ENCODE measurements at places on chromosomes 7 and 10.
A peak's percentile ranks its signal among the peaks of the same experiment; 100 is the strongest.

GRCh38 chr10:80596391-80597257 lies 58.9 kb downstream of the SH2D4B start:
- DNase-seq, result peak; percentile 30

- DNase-seq, result no peak
These were observed 241.7 kb downstream of the BUB3 start for GRCh38 chr10:123395906-123396305.

- DNase-seq, result no peak
These were observed 15.0 kb downstream of the MIOS start for GRCh38 chr7:7581531-7582179.

DNA sequence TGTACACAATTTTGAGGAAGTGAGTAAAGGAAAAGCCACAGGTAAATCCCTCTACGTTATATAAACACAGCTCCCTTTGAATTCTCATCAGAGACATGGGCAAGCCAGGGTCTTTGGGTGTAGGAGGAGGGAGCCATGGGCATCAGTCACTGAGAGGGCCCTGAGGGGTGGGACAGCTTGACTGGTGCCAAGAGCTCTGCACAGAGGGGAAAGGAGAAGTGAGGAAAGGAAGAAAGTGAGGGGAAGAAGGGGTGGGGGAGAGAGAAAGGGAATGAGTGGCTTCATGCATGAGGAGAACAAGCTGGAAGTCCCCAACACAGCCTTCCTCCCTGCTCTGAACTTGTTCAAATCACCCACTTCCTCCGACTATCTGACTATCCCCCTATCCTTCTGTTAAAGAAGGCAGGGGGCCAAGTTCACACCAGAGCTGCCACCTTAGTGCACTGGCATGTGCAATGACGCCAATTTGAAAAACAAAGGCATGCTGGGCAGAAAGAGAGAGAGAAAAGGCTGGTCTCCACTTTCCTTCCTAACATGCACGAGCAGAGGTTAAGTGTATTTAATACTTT lies 16.4 kb upstream of the RNF148 start:
- DNase-seq, result no peak

DNA sequence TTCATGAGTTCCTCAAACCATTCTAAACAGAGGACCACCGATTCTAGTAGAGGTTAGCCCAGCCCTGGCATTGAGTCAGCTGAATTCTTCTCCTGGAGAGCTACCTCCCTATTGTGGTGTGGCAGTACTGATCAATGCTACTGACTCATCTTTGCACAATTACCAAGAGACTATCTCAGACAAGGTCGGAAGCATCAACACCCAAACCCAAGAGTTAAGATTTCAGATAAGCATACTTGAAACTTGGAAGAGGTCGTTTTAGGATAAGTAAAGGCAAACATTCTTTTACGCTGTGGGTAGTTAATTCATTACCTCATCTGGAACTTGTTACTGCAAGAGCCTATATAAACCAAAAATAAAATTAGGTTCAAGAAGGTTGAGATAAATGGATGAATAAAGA lies 154.6 kb upstream of the NRBF2 start:
- DNase-seq, result peak; percentile 26

GRCh38 chr10:54904833-54905232 lies 103.8 kb upstream of the PCDH15 start:
- DNase-seq, result no peak

- DNase-seq, result peak; percentile 25
These were observed 65.2 kb upstream of the TM9SF3 start for GRCh38 chr10:96651998-96652431.

GRCh38 chr7:10802526-10802925 lies 171.1 kb upstream of the PHF14 start:
- DNase-seq, result no peak

- peak; percentile 11 for DNase-seq
These were observed 60.4 kb upstream of the KCNIP2 start for GRCh38 chr10:101903827-101904550.

GRCh38 chr7:50281680-50282445 lies 22.7 kb upstream of the IKZF1 start:
- no peak for DNase-seq

- no peak for DNase-seq
These were observed 118.7 kb upstream of the GDF10 start for GRCh38 chr10:47181052-47181849.

DNA sequence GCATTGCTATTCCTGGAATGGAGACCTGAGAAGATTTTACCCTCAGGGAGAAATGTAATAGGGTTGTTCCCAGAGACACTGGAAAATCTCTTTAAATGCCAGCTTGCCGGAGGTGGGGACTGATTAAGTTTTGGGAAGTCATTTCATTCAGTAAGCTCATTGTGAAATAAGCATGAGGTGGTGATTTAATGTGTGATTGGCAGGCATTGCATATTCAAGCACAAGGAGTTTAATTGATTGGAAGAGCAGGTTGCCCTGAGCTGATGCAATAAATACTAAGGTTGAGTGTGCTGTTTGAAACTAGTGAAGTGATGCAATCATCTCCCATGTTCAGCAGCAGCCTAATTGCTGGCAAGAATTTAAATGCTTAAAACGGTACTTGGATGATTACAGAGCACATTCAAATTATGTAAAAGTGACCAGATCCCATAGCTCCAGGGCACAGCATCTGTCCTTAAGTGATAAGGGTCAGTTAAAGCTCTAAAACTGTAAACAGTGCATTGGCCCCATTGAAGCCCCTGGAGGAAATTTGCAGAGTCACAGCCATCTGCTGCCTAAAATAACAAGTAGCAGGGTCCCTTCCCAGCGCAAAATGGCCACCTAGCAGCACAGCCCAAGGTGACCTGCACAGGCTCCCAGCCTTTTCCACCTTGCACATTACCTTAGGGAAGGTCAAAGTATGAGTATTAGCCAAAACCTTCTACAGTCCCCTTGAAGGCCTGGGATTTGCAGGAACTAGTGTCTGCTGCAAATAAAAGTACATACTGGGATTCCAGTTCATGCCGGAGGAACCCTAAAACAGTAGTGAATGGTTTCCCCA lies 92.1 kb downstream of the CCDC71L start:
- DNase-seq, result peak; percentile 37

GRCh38 chr10:104128214-104128613 lies 6.2 kb downstream of the SFR1 start:
- DNase-seq, result no peak

GRCh38 chr10:68135362-68135761 lies 26.1 kb downstream of the MYPN start:
- DNase-seq, result no peak

- DNase-seq, result no peak
These were observed 107.0 kb downstream of the PTPN20 start for GRCh38 chr10:47018026-47018735.

GRCh38 chr7:27316311-27316710 lies 73.7 kb downstream of the EVX1 start:
- no peak for DNase-seq

- no peak for DNase-seq
These were observed 112.0 kb downstream of the TRRAP start for GRCh38 chr7:98990356-98990755.

- DNase-seq, result no peak
These were observed 65.8 kb downstream of the MGMT start for GRCh38 chr10:129532838-129533237.

- no peak for DNase-seq
These were observed 233.3 kb downstream of the SLC25A13 start for GRCh38 chr7:96088579-96088978.

GRCh38 chr10:22156750-22157149 lies 61.1 kb downstream of the EBLN1 start:
- no peak for DNase-seq

DNA sequence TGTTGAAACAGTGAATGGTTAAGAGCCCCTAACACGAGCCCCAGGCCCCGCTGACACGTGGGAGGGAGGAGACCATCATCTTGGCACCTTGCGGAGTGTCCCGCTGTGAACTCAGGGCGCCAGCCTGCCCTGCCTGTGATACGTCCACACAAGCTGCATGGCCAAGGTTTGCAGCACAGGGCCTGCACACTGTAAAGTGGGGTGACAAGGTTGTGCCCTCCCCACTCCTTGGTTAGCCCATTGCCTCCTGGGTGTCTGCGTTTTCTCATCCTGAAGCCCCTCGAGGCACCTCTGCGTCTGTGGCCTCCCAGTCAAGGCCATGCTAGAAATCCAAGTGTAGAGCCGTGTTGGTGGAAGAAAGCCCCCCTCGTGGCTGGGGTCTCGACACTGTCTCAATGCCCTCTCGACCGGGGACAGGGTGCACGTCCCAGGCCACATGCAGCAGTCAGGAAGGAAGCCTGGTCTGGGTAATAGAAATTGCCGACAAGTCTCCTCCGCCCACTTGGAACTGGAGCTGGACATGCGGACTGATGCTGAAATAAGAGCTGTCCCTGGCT lies 192.1 kb downstream of the DNAJB6 start:
- DNase-seq, result no peak

DNA sequence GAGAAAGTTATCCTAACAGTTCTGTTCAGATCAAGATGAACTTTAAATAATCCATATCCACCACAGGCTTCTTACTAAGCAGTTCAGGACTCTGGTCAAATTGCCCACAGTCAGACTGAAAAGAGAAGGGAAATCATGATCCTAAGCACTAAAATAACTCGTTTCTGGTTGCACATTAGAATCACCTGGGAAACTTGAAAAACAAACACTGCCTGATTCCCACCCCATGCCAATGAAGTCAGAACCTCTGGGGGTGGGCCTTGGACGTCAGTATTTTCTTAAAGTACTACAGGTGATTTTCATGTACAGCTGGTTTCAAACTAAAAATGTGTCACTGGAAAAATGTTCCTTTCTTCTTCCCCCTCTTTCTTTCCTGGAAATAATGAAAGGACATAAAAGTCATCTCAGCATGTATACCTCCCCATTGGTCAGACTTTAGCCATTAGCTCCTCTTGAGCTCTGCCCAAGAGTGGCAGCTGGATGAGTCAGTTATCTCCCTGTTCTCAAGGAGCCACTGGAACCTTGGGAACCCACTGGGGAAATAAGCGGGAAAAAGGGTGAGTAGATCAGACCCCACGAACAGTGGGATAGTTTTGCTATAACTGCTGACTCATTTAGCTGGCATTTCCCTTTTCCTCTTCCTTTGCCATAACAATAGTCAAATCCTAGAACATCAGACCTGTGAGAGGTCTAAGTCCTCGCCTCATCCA lies 75.3 kb upstream of the IL6 start:
- no peak for DNase-seq

DNA sequence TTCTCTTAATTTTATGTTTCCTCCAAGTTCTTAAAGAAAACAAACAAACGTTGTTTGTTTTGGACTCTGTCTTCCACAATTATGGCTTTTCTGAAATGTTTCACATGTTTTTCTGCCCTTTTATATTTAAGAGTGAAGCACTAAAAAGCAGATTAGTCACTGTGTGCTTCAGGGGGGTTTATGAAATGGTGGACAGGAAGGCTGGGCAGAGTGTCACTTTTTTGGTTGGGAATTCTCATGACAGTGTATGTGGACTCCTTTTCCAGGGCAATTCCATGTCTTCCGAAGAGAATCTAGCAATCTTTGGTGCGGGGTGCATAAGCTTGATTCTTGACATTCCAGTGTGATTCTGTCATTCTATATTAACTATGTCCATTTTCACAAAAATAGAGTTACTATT lies 669.4 kb downstream of the PARD3 start:
- DNase-seq, result no peak

GRCh38 chr10:66799474-66799873 lies 126.4 kb upstream of the LRRTM3 start:
- DNase-seq, result no peak

DNA sequence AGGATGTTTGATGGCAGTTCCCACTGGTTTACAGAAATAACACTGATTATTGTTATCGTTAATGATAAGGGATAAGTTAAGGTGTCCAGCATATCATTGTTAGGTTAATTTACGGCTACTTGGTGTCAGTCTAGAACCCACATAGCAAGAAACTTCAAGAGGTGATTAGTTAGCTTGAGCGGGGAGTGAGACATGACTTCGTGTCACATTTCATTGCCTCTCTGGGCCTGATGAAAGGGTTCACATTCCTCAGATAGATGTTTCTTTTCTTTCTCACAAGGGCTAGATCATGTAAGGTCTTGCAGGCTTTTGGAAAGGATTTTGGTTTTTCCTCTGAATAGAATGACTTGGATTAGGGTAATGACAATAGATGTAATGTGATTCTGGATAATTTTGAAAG lies 26.7 kb downstream of the WAC start:
- DNase-seq, result no peak

GRCh38 chr10:112098682-112099081 lies 84.9 kb downstream of the GPAM start:
- no peak for DNase-seq

GRCh38 chr10:85673270-85673669 lies 693.3 kb downstream of the GRID1 start:
- no peak for DNase-seq

DNA sequence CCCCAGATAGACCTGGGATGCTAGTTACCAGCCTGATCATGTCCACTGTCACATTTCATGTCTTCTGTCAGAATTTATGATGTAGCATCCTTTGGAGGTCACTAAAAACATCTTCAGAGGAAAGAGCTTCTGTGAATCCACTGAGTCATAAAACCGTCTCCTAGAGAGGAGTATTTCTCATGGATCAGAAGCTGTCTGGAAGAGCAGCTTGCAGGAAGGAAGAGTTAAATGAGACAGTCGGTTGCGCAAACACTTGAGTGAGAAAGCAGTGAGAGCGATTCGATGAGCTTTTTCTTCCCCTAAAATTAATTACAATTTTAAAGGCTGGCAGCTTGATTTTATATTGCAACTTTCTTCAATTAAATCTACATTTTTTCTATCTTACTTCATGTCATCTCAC lies 47.2 kb upstream of the WDR11 start:
- no peak for DNase-seq

- no peak for DNase-seq
These were observed 2.4 kb downstream of the ZNF488 start for GRCh38 chr10:47381427-47382379.

DNA sequence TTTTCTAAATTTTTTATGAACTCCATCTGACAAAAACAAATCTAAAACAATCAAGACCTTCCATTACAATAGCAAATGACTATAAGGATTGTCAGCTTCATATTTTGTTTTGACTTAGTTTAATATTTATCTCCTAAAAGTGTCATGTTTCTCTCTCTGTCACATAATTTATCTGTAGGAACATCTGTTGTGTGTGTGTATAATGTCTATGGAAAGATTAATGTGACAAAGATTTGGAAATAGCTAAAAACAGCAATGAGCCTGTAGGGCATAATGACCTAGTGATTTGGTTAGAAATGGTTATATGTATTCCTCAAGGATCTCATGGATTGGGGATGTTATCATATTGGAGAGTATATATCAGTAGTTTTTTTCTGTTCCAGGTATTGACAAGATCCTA lies 69.6 kb upstream of the MDFIC start:
- no peak for DNase-seq

DNA sequence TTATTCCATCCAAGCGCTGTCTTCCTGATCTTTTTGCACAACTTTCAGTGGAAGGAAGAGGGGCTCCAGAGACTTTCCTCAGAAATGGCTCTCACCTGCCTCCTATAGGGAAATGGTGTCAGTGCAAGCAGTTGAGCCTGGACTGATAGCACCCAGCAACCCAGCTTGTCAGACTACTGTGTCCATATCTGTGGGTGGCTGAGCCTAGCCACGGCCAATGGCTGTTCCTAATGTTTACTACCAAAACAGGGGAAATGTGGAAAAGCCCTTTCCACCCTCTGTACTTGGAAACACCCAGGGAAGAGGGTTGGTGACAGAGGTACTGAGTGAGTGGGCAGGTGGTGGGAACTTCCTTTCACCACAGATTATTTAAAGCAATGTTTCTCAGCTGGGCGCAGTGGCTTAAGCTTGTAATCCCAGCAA lies 4.3 kb upstream of the YKT6 start:
- peak; percentile 35 for DNase-seq

- DNase-seq, result no peak
These were observed 175.3 kb upstream of the KLF14 start for GRCh38 chr7:130909161-130909836.
